ENCODE measurements at places on chromosomes 5 and 9.

GRCh38 chr5:34511915-34512314 lies 144.2 kb upstream of the RAI14 start:
- DNase-seq: peak; percentile 70

- DNase-seq: peak; percentile 82
Observed at GRCh38 chr5:172919525-172920446, 39.4 kb upstream of the RPL26L1 start.

GRCh38 chr9:129619787-129620668 lies 873 bp downstream of the C9orf50 start:
- no peak for DNase-seq

GRCh38 chr5:117161718-117162335 lies 587.2 kb upstream of the SEMA6A start:
- DNase-seq: no peak

GRCh38 chr5:92678640-92679039 lies 902.4 kb downstream of the NR2F1-AS1 start:
- DNase-seq: peak; percentile 2

DNA sequence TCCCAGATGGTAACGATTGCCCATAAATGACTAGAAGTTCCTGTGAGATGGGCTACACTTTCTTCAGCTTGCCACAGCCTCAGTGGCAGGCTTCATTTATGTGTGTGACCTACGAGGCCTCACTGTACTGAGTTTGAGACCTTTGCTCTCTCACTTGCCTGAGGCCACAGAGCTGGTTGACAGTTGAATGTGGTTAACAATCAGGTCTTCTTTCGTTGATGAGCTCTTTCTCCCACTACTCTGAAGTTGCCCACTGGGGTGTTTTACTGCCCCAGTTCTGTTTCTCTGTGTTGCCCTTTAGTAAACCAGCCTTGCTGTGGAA lies 70.5 kb downstream of the CYFIP2 start:
- no peak for DNase-seq

DNA sequence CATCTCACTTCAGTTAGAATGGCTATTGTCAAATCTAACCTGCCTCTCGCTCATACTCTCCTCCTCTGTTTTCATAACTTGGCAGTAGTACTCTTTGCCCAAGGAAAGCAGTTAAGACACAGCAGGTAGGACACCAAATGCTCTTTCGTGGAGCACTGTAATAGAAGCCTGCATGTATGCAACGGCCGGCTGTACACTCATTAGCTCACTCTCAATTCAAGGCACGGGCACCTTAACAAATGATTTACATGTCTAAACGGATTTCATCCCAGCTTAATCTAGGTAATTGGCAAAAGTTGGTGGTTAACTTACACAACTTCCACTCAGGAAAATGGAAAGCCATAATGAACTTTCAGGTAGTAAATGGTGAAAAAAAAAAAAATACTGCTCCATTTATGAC lies 14.9 kb downstream of the DEPDC1B start:
- no peak for DNase-seq

- DNase-seq: peak; percentile 84
Observed at GRCh38 chr9:121362813-121363621, 7.0 kb downstream of the STOM start.

GRCh38 chr9:84669013-84669287 lies 579 bp upstream of the NTRK2 start:
- DNase-seq: no peak

DNA sequence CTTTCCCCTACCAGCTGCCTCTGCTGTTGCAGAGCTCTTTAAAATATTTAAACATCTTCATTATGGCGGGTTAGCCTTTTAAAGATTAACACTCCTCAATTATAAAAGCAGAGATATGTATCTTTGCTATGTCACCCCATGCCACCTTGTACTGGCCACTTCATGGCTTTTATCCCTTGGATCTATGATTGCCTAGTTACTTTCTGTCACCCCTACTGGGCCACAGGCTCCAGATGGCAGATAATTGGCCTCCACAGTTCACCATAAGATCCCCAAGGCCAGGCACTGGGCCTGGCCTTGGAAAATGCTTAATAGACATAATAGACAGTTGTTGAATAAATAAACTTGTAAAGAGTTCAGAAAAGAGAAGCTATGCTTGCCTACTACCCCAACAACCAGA lies 142.0 kb upstream of the SHB start:
- DNase-seq: no peak

GRCh38 chr5:100746730-100747129 lies 156.4 kb downstream of the ST8SIA4 start:
- DNase-seq: no peak

DNA sequence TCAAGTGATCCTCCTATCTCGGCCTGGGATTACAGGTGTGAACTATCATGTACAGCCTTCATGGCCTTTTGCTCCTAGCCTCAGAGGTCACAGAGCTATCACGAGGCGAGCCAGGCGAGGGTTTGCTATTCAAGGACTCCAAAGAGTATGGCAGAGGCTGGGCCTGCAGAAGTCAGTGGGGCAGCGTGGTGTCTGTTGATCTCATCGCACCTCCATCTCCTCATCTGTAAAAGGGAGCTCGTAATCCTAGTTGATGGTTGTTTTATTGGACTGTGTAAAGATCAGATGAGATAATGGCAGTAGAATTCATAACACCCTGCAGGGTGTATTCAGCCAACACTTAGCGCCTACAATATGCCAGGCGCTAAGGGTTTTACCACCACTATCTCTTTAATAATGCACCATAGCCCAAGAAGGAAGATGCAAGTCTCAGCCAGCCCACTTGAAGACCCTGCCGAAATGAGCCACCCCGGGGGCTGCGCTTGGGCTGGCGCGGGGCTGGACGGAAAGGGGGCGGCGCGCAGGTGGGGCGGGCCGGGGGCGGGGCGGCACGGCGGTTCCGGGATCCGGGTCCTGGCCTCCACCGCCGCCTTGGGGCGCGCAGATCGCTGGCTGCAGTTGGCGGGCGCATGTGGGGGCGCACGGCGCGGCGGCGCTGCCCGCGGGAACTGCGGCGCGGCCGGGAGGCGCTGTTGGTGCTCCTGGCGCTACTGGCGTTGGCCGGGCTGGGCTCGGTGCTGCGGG lies at the start of gene GALNT12:
GALNT12 (plus strand) TSS at position 601 of the 744 bp plus-strand sequence; CDS start at position 630, 29 bp downstream.
- DNase-seq: no peak

DNA sequence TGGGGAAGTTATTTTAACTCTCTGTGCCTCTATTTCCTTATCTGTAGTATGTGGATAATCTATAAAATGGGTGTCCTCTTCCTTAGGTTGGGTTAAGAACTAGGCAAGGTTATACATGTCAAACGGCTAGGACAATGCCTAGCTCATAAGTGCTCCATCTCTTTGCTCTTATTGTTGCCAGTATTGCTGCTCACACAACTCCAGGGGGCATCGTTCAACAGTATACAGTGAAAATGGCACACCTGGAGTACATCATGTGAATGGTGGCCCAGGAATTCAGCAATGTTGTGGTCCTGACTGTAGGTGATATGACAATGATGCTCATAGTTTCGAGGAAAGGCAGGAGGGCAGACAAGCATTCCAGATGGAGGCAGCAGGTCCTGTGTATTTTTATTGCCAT lies 30.1 kb downstream of the SLIT3 start:
- no peak for DNase-seq

DNA sequence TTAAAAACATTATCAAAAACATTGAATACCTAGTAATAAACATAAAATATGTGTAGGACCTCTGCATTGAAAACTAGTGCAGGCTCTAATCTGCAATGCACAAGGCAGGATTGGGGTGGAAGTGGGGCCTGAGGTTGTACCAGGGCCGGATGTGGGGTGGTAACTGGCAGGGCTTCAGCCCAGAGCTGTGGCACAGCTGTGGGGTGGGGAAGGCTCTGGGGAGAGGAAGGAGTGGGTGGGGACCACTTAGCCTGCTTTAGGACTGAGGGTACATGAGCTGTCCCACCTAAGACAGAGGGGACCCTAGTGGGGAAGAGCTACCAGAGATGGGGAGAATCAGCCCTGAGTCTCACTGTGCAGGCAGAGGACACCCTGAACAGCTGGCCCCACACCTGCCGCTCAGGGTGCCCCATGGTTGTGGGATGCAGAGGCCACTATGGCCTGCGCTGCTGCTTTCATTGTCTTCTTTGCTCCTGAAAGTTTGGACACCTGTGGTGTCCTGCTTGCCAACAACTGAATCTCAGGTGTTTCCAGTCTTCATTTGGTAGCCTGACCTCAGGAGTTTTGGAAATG lies 311.4 kb downstream of the TLE4 start:
- DNase-seq: no peak

DNA sequence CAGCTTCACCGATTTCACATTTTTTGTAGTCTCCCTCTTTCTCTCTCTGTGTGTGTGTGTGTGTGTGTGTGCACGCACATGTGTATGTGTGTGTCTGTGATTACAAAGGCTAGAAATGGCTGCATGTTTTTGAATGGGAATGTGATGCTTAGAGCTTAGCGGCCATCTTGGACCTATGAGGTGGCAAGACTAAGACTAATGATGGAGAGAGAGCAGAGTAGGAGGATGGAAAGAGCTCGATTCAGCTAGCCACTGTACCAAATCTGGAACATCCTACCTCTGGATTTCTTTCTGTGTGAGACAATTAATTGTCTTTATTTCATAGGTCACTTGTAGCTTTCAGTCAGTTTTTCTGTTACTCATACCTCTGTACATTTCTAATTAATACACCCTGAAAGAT lies 205.1 kb downstream of the PCSK1 start:
- no peak for DNase-seq

DNA sequence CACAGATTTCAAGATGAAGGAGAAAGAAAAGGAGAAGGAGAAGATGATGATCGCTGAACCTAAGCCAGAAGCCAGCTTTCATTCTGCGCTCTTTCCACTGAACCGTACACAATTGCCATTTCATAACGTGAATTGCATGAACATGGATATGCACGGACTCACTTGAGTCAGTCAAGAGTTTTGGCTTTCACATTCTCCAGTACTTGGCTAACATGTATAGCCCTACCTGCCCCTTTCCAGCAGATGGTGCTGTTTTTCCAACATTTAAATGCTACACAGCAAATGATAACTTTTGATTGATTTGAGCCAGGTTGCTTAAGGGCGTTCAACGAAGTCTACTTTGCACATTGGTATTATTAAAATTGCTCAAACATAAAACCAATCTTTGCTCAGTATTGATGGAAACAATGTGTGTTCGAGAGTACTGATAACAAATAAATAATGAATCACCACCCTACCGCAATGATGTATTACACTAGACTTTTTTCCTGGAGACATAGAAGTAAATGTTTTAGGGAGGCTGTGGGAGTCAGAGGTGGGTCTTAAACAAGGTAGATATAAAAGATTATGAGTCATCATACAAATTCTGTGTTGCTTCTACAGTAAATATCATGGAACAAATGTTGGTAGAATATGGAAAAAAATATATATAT lies 196.4 kb downstream of the TRPM3 start:
- peak; percentile 96 for DNase-seq

GRCh38 chr5:8522646-8523045 lies 653.7 kb downstream of the MTRR start:
- DNase-seq: no peak

- DNase-seq: peak; percentile 12
Observed at GRCh38 chr9:83533296-83533695, 4.9 kb downstream of the FRMD3 start.

DNA sequence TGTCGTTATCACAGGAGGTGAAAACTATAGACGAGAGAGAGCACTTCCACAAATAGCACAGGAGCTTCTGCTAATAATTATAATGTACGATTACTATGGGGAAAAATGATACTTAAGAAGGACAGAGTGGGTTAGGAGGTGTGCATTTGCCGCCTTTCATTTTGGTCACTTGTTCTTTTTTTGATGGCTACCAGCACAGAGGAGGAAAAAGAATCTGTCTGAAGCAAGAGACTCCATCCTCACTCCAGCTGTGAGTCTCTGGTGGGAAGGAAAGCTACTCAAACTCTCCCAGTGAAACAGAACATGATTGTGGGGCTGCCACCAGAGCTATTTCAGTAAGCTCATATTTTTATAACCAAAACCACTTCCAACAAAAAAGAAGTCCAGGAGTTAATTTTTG lies 270.4 kb upstream of the TMEM161B start:
- DNase-seq: no peak

- peak; percentile 46 for DNase-seq
Observed at GRCh38 chr5:62315376-62316175, 9.6 kb downstream of the KIF2A start.

DNA sequence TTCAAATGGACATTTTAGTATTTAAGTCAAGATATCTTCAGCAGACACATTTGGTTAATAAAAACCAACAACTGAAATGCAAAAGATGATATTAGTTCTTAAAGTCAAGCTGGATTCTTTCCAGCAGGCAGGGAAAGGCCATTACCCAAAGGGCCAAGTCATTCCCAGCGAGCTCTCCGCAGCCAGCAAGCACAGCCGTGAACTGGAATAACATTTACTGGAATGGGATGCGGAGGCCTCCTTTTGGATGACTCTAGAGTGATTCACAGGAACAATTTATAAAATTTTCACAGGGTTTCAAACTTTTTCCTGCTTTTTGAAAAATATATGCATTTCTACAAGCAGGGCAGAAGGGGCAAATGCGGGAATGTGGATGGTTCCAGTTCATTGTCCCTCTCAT lies 76.6 kb upstream of the DAB2 start:
- DNase-seq: peak; percentile 94

- DNase-seq: no peak
Observed at GRCh38 chr5:41406424-41406823, 104.0 kb downstream of the PLCXD3 start.

- no peak for DNase-seq
Observed at GRCh38 chr5:2744485-2744884, 7.0 kb downstream of the IRX2 start.

GRCh38 chr5:138712791-138713190 lies 40.4 kb upstream of the CTNNA1 start:
- no peak for DNase-seq

DNA sequence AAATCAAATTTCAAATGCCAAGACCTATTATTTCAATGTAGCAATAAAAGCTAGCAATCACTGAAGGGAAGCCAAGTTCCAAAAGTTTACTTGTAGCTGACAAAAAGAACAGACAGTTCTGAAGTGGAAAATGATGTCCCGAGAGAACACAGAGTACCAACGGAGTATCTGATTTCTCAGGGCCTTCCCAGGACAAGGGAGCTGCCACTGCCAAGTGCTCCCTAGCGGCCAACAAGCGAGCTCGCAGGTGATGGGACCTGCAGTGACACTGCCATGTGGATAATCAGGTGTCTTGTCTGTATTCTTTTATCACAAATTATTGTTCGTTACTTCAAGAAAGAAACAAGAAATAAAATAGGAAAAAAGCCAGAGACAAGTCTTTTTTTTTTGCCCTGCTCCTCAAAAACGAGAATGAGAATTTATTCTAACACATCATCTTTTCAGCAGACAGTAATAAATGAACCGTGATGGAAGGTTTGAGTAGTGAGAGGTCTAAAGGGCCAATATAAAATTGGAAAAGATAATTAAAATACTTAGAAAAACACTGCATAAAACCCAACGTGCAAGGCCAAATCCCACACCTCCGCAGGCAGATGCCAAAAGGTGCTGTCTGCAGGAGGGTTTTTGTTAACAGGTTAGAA lies 159.4 kb downstream of the MYO10 start:
- no peak for DNase-seq

DNA sequence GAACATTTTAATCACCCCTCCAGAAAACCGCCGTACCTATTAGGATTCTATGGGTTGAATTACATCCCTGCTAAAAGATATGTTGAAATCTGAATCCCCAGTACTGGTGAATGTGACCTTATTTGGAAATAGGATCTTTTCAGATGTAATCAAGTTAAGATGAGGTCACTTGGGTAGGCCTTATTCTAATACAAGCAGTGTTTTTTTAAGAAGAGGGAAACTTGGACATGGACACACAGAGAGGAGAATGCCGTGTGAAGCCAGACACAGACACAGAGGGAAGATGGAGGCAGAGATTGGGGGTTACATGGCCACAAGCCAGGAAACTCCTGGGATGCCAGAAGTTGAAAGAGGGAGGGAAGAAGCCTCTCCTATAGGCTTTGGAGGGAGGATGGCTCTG lies 183.5 kb downstream of the GNA14 start:
- DNase-seq: no peak

- DNase-seq: peak; percentile 42
Observed at GRCh38 chr5:78696637-78697036, 48.1 kb upstream of the LHFPL2 start.
